ENCODE measurements at places on chromosomes 6 and 20. TPM values are rescaled to one million over a fixed set of nuclear protein-coding genes. Genes with fewer than 3 reads are reported as not detected.

DNA sequence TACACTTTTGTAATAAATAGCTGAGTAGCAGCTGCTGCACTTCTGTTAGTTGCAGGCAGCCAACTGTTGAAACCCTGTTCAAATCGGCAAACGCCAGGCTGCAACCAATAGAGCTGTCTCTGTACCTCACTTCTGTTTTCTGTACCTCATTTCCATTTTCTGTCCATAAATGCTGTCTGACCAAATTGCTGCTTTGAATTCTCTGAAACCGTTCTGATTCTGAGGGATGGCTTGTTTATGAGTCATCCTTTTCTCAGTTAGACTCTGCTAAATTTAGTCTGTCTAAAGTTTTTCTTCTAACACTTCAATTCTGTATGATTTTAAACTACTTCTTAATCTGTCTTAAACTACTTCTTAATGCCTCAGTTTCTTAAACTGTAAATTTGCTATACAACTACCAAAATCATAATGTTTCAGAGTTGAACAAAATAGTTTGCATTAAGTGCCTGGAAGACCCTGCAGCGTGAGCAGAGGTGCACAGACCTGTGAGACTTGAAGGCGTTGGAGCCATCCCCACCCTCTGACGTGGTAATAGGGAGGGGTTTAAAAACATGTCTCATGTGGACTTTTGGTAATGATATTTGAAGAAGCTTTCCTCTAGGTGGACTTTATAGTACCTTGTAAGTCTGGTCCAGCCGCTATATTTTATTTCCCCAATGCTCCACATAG, 9.6 kb downstream of the BTNL2 start:
- no peak for DNase-seq

- no peak for DNase-seq
These were observed 115.4 kb upstream of the BTN3A2 start for GRCh38 chr6:26249707-26249956.

DNA sequence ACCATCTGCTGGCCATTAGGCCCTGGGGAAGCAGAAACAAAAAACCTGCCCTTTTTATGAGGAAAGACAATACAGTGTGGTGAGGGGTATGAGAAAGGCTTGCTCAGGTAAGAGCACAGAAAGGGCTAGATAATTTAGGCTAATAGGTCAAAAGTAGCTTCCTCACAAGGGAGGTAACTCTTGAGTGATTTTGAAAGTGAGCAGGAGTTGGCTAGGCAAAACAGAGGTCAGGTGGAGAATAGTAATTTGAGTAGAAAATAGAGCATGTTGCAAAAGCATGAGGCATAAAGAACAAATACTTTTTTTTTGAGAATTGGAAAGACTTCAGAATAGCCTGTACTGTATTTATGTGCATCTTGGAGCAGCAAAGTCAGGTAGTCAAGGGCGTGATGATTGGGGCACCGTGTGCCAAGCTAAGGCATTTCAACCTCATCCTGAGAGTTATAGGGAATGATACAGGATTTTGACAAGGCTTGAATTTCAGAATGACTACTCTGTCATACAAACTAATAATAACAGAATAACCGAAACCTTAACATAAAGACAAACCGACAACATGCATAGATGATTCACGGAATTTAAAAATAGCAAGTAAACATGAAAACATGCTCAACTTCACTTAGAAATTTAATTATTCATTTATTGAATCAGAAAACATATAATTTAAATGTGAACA, 123.0 kb upstream of the ENPP5 start:
- no peak for DNase-seq

CCN6 gene
- not detected for total RNA-seq

PACSIN1 gene
- total RNA-seq: 2.0 TPM

GRCh38 chr20:48732081-48732829, 95.5 kb downstream of the PREX1 start:
- no peak for DNase-seq

BPIFB4 gene
- not detected for total RNA-seq

- no peak for DNase-seq
These were observed at the start of gene RAET1L for GRCh38 chr6:150025201-150025917. TSS of gene RAET1L (minus strand) at chr6:150025532. CDS start at chr6:150025471, 61 bp downstream.

All from CD4-positive, alpha-beta memory T cell (primary cell).